ENCODE measurements at places on chromosomes 7 and 10.

DNA sequence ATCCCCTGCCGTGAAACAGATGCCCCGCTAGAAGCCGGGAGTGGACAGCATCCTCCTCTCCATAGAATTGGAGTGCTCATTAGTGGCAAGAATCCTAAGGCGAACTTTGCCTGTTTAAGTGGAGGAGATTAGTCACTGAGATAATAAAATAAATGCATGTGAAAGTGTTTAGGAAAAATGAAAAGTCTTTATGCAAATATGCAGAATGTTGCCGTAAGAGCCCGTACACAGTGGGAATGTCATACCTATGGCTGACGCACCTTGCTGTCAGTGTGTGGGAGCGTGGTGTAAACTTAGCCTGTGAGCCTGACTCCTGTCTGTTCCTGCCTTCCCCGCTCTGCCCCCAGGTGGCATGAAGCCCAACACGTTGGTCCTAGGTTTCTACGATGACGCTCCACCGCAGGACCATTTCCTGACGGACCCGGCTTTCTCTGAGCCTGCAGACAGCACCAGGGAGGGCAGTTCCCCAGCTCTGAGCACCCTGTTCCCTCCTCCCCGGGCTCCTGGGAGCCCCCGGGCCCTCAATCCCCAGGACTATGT lies 1.7 kb upstream of the TRIP6 start:
- DNase-seq, result no peak

- DNase-seq, result no peak
These were observed 62.2 kb downstream of the POLL start for GRCh38 chr10:101525848-101526247.

DNA sequence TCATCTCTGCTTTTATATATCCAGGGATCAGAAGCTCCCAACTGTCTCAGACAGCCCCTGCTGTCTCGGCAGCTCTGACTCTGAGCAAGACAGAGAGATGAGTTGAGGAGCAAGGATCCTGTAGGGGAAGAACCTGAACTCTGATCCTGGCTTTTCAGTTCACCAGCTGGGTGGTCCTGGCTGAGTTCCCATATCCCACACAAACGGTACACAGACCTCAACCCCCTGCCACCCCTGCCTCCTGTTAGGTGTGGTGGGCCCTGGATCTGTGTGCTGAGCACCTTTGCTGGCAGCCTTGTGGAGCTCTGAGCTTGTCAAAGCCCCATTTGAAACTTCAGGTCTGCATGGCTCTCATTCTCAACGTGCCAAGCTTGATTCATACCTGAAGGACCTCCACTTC lies 54.3 kb upstream of the GPR26 start:
- DNase-seq, result no peak

- no peak for DNase-seq
These were observed 31.0 kb upstream of the ETV1 start for GRCh38 chr7:14020339-14020900.

GRCh38 chr10:22475651-22476600 lies 130.6 kb downstream of the SPAG6 start:
- peak; percentile 33 for DNase-seq

DNA sequence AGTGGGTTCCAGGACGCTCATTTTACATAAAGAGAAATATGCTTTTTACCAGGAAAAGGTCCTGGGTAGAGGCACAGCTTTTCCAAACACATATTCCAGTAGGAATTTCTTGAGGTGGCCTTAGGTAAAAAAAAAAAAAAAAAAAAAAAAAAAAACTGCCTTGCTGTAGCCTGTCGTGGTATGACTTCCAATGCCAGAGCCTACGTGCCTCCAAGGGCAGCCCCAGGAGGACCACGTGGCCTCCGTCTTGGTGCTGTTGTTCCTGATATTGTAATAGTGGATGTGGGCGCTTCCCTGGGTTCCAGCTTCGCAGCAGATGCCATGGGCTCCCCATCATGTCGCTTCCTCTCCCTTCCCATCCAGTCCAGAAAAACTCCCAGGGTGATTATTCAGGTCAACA lies 49.3 kb downstream of the PRKAG2 start:
- DNase-seq, result no peak

GRCh38 chr7:20237464-20238193 lies 20.4 kb upstream of the MACC1 start:
- DNase-seq, result no peak

- no peak for DNase-seq
These were observed 43.6 kb downstream of the LAMB4 start for GRCh38 chr7:108086546-108086945.

GRCh38 chr7:128042012-128042411 lies 10.8 kb upstream of the LRRC4 start:
- DNase-seq, result no peak

GRCh38 chr10:84412482-84412881 lies 84.1 kb downstream of the CCSER2 start:
- DNase-seq, result no peak

- peak; percentile 48 for DNase-seq
These were observed 85.4 kb downstream of the ICA1 start for GRCh38 chr7:8176370-8177081.

DNA sequence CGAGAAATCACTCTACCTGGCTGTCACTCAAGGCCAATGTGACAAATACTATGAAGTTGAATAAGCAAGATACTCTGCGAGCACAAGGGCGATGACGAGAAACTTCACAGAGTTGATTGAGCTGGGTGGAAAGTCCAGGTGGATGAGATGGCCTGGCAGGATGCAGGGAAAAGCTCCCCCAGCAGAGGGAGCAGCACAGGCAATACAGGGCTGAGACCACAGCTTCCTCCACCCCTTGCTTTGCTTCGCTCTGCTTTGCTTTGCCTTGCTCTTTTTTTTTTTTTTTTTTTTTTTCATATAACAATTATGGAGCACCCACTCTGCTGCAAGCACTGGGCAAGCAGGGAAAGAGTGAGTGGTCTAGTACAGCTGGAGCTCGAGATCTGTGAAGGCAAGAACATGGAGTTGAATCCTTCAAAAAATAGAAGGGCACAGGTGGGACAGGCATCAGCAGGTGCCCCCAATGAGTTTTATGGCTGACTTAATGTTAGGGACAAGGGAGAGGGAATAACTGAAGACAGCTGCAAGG lies 88.3 kb downstream of the CABCOCO1 start:
- DNase-seq, result peak; percentile 31

GRCh38 chr10:110273474-110273873 lies 31.2 kb downstream of the SMNDC1 start:
- no peak for DNase-seq

GRCh38 chr7:106982415-106982814 lies 62.1 kb upstream of the PRKAR2B start:
- no peak for DNase-seq

GRCh38 chr10:117214401-117214800 lies 17.1 kb downstream of the KCNK18 start:
- DNase-seq, result no peak

- no peak for DNase-seq
These were observed 5.2 kb downstream of the SEMA3E start for GRCh38 chr7:83643739-83644138.
